ENCODE measurements at places on chromosomes 7 and 10.

GRCh38 chr10:5668429-5668828 is 2.0 kb upstream of the ASB13 start:
- no peak for DNase-seq

GRCh38 chr7:277228-277627 is 12.7 kb upstream of the FOXL3 start:
- DNase-seq: no peak

- no peak for DNase-seq
Observed at GRCh38 chr10:4740471-4740870, 85.5 kb upstream of the AKR1E2 start.

GRCh38 chr10:12606461-12606860 is 257.1 kb downstream of the CAMK1D start:
- DNase-seq: no peak

- no peak for DNase-seq
Observed at GRCh38 chr7:117085275-117085674, 132.0 kb downstream of the ST7 start.

GRCh38 chr10:70693619-70694335 is 21.5 kb downstream of the ADAMTS14 start:
- DNase-seq: no peak

DNA sequence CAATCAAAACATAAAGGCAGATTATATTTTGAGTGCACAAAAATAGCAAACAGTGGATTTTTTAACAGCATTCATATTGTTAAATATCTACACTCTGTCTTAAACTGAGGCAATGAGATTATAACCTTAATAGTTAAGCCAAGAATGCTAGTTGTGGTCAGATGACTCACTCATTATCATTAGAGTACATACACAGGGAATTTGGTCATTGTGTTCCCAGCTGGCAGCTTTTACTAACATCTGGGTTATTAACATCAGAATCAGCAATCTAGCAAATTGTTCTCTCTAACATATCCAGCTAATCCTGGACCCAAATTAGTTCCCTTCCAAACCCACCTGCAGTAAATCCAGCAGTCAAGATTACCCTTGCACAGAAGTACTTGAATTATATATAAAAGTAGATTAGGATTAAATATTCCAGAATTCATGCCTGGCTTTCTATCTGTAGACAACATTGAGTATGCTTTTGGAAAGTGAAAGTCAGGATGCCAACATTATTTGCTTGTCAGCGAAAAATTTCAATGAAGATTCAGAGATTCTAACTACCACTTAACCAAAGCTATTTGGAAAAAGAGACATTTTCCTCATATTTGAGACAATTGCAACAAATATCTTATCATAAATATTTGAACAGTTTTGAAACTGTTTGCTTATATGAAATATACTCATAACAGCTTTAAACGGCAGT is 1035.6 kb upstream of the PHF14 start:
- DNase-seq: no peak

Measured in hippocampal formation (tissue), 2 donors.